Stimulated activated CD4-positive, alpha-beta T cell treated with anti-CD3 and anti-CD28 coated beads, Interleukin-4, amount 100 ng/mL, for 4 hours (primary cell): ENCODE measurements at places on chromosomes 12 and 14.

DNA sequence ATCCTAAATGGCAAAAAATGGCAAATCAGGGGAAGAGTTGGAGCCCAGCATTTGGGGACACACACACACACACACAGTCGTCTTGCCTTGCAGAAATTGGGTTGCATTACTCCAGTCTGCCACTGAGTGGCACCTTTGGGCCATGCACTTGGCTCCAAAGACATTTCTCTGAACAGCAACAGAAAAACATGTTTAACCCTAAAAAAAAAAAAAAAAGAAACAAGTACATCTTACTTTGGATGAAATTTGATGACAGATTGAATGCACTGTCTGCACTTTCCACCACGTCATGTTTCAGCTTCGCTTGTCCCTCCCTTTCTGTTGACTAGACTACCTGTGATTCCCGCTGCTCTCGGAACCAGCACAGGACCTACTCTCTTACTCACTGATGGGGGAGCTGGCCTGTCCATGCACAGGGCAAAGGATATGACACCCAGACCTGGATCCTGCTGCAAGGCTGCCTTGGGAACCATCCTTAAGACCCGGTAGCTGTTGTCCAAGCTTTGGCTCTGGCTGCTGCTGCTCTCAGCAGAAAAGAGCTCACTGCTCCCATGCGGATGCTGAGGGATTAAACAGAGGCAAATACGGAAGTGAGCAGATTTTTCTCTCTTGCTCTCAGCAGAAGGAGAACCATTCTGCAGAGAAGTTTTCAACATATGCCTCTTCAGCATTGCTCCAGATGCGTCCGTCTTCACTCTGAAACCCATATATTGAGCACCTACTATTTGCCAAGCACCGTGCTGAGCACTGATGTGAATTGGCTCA, 376.8 kb downstream of the DPF3 start:
- DNase-seq = peak; percentile 68

GRCh38 chr12:52311285-52311648, 9.9 kb downstream of the KRT83 start:
- DNase-seq = no peak

- no peak for DNase-seq
Observed at GRCh38 chr12:108495823-108496579, 19.1 kb upstream of the FICD start.

DNA sequence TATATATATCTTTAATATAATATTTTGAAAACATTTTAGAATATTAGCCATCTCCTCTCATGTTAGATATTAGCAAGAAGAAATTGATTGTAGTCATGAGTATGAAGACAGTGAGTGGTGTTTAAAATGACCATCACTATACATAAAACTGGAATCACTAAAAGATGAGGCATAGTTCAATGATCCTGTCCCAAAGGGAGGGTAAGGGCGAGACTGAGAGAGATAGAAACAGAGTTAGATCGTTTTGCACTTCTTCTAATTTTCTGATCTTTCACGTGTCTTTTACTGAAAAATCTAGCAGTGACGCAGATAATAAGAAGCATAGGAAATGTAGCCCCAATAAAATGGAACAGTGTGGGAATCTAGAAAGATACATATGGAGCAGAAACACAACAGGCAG, 627.4 kb downstream of the SLC16A7 start:
- DNase-seq = no peak

DNA sequence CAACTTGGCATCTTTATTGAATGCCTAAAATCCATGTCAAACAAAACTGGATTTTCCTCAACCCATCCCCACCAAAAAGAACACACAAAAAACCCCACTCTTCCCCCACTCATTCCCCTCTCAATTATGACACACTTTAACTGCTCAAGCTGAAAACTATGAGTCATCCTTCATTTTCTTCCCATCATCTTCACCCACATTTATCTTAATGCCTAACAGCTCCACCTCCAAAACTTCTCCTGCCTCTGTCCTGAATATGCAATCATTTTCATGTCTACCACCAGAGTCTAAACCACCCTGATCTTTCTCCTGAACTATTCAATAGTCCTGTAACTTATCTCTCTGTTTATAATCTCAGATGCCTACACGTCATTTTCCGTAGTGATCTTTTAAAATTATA, 239.7 kb downstream of the BCAT1 start:
- DNase-seq = no peak

GRCh38 chr12:1692895-1693610, 2.2 kb downstream of the ADIPOR2 start:
- DNase-seq = no peak

DNA sequence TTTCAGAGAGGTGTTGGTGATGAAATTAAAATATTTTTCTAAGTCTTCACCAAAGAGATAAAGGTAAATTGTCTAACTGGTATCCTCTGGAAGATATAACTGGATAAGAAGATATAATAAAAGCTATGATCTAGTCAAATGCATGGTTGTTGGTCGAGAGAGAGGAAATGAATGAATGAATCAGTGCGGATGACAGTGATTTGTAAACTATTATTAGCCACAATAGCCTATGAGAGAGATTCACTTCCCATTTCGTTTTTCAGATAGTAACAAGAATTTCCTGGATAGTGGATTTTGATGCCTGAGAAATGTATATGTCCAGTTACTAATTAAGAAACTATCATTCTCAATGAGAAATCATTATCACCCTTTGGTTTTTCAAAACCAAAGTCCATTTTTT, 63.1 kb downstream of the HEATR5A start:
- DNase-seq = no peak

DNA sequence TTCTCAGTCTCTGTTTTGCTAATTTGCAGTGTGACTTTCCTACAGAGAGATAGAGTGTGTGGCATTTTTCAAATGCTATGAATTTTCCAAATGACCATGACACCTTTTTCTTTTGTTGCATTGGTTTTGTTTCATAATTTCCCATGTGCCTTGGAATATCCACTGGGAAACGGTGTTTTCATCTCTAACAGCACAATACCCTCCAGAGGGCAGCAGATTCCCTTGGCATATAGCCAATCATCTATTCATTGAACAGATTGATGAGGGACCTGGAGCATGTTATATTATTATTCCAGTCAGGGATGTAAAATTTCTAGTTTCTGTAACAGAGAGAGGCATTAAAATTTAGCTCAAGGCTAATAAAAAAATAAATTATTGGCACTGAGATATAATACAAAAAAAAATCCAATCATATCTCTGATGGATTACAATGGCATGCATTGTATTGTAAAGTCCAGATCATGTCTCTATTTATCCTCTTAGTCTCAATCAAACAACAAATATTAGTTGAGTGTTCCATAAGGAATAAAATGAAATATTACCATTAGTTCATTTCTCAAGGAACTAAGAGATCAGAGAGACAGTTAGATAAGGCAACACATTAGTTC, 29.6 kb upstream of the NTN4 start:
- no peak for DNase-seq

DNA sequence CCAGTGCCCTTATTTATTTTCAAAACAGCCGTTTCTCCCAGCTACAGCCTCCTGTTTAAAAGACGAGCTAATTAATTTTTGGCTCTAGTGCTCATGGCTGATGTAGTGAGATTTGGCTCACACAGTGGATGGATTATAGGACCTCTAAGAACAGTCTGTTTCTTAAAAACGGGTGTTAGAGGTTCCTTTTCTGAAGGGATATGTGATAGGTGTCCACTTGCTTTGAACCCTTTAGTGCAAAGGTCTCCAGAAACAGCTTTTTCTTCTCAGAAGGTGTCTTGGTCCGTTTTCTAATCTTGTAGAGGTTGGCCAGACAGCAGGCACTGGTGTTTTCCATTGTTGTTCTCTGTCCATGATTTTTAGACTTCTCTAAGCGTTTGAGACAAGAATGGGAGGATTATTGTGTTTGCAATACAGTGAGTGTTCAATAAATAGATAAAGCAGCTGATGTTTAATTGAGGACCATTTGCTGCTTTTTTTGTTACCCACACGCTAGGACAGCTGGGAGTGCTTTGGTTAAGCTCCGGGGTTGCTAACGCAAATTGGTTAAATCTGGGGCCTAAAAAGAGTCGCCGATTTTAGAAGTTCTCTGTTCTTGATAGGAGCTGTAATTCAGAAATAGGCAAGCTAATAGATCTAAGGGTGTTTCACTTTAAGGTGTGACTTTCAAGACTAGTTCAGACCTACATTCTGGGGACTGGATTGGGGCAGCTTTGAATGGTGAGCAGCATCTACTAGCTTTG, 1.0 kb downstream of the BORCS5 start:
- no peak for DNase-seq

GRCh38 chr12:62995097-62995496, 60.1 kb upstream of the PPM1H start:
- no peak for DNase-seq

DNA sequence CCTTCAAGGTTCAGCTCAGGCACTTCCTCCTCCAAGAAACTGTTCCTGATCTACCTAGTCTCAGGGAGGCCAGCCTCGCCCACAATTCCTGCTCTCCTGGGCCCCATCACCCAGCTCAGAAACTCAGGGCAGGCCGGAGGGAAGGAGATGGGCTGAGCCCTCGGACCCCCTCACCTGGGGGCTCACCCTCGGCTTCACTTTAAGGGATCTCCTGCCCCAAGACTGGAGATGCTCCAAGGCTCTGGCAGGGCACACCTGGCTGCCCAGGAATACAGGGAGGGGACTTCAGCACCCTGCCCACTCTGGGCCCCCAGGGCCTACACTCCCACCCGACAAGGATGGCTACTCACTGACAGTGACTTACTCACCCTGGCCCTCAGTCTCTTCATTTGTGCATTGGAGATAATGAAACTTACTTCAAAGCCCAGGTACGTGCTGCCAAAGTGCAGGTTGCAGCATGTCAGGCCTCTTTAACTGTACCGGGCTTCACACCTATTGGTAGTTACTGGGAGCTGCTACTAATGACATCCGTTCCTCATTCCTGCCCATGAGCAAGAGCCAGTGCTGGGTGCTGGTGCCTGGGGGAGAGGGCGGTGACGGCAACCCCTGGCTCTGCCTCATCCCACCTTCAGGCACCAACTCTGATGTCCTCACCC, 21.0 kb upstream of the PPP1R13B start:
- no peak for DNase-seq

DNA sequence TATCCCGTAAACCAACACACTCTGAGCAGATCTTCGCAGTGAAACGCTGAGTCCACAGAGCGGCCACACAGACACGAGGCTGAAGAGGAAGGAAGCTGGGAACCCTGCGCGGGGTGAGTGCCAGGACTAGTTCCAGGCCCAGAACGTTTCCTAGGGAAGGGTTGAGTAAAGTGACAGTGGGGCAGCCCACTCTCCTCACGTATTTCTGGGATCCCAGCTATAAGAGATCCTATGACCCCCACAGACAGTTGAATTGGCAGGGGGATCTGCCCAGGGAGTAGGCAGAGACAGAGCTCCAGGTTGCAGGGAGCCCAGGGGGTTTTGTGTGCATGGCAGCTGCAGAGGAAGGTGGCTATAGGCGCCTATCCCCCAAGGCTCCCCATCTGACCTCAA, 51.1 kb downstream of the GTF2A1 start:
- no peak for DNase-seq

GRCh38 chr12:14993537-14994266, 20.9 kb downstream of the PDE6H start:
- DNase-seq = no peak

GRCh38 chr12:14810953-14811483, 3.0 kb downstream of the SMCO3 start:
- DNase-seq = no peak
